ENCODE measurements at places on chromosomes 2 and 18.

- no peak for DNase-seq
Observed at GRCh38 chr2:229129738-229130371, 141.2 kb downstream of the PID1 start.

- no peak for DNase-seq
Observed at GRCh38 chr18:24315170-24315569, 82.5 kb downstream of the OSBPL1A start.

DNA sequence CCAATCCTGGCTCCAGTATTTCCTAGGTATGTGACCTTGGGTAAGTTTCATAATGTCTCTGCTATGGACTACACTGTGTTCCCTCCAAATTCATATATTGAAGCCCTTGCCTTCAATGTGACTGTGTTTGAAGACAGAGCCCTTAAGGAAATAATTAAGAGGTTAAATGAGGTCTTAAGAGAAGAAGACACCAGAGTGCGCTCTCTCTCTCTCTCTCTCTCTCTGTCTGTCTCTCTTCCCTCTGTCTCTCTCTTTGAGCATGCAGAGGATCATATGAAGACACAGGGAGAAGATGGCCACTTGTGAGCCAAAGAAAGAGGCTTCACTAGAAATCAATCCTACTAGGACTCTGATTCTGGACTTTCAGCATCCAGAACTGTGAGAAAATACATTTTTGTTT is 52.2 kb downstream of the NXPH2 start:
- DNase-seq = no peak

DNA sequence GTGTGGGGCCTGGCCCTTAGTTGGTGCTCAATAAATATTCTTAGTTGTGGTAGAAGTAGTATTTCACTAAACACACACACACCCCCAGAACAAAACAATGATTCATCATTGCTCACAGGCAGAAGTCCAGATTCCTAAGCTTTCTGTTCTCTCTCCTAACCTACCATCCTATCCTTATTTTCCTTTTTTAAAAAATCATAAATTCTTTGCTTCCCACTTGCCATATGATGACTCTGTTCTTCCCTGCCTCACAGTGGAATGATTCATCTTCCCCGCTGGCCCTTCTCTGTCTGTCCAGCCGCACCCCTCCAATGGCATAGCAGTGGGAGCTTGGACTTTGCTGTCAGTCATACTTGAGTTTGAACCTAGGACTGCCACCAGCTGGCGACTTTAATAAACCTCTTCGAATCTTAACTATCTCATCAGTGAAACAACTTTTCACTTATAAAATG is 5.2 kb downstream of the EML6 start:
- no peak for DNase-seq

GRCh38 chr2:208384637-208385036 is 22.0 kb upstream of the PTH2R start:
- DNase-seq = no peak
